ENCODE measurements at places on chromosomes 16 and 17. TPM values are rescaled to one million over a fixed set of nuclear protein-coding genes. Genes with fewer than 3 reads are reported as not detected.

The KRT31 gene
- polyA plus RNA-seq, result not detected

The SPN gene
- polyA plus RNA-seq, result not detected

The HBA1 gene
- 127 TPM for polyA plus RNA-seq

The ZG16 gene
- polyA plus RNA-seq, result not detected

The CHST4 gene
- not detected for polyA plus RNA-seq

The ZPBP2 gene
- polyA plus RNA-seq, result not detected

The KCNG4 gene
- not detected for polyA plus RNA-seq

The TEKT1 gene
- polyA plus RNA-seq, result not detected

The PLA2G10 gene
- 0.73 TPM for polyA plus RNA-seq

The TNFSF12 gene
- 1.9 TPM for polyA plus RNA-seq

The C17orf107 gene
- polyA plus RNA-seq, result 0.75 TPM

The SOST gene
- not detected for polyA plus RNA-seq

The RGS11 gene
- polyA plus RNA-seq, result 2.8 TPM

The NDRG4 gene
- polyA plus RNA-seq, result 774 TPM

The HAS3 gene
- 0.11 TPM for polyA plus RNA-seq
